T-helper 2 cell (primary cell): ENCODE measurements at places on chromosomes 2 and 18.

DNA sequence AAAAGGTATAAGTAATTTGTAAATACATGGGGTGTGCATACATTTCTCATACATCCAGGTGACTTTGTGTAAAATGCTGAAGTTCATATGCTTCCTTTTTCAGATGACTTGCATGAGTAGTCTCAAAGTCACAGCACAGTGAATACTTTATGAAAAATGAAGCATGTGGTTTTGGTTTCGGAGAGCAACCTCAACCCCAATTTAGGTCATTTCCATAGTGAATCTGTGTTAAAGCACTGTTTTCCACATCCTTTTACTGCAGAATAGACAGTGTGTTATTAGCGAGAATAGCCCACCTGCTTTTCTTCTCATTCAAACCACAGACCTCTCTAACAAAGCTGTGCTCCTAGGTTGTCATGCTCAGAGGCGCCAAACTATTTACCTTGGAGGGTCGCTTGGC is 204.4 kb upstream of the RASGRP3 start:
- DNase-seq, result peak; percentile 45

DNA sequence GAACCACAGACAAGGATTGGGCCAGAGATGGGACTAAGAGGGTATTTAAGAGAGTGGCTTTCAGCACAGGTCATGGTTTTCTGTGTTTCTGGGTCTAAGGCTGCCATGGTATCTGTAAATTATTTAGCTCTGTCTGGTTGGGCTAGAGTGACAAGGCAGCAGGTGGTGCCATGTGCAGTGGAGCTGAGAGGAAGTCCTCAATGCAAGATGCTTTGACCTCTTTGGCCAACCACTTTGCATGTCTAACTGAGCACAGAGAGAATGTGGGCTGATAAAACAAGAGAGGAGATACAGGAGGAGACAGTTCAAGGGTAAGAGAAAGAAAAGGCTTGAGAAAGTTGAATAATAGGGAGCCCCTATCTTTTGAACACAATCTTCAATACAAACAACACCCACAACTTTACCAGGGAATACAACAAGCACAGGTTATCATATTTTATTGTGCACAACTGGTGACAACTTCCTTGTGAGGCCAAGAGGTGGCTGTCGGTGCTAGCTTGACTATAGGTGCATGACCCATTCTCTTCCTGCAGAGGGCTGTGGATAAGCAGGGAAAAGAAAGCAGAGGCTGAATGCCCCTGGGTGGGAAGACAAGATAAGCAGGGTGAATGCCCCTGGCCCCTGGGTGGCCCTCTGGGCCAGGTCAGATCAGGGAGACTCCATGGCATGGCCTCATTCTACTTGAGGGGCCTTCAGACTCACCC is 12.3 kb downstream of the FLACC1 start:
- DNase-seq, result no peak

DNA sequence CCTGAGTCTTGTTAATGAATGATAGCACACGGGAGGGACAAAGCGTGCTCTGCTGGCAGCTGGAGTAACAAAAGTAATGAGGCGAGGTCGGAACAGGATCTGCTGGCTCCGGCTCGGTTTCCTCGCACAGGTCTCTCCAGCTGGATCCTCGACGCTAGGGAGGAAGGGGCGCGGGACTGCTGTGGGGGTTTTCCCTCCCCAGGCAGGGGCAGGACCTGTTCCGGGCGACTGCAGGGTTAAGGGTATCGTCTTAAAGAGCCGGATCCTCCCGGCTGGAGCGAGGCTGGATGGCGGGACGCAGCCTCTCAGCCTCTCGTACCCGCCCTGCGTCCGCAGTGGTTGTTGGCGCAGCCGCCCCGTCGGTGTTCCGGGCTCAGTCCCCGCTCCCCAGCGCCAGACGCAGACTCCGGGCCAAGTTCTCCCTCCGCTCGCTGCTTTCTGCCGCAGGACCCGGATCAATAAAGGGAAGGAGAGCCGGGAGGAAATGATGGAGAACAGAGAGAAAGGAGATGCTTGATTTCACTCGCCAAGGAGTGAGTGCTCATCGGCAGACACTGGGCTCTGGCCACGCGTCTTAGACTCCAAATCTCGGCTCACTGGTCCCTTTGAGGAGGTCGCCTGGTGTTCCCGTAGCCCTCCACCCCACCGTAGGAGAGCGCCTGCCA is 1.1 kb upstream of the LIPG start:
- no peak for DNase-seq

DNA sequence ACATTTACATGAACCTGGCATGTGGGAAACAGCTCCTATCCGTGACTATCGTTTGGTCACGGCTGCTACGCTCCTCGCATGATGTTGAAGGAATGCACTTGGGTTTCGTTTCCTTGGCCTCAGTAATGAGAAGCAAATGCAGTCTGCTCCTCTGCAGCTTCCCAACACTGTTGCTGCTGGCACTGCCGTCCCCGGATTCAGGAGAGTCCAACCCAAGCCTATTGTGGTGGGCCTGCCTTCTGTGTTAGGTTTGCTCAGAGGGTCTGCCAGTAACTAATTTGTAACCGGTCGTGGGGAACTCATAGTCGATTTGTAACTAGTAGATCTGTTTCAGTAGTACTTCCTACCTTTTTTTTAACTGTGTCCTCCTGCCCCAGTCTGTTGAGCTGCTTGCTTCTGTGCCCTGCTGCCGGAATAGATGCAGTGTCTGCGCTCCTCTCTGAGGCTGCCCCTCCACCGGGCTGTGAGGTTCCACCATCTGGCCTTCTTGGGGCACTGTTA is 58.4 kb downstream of the WDSUB1 start:
- no peak for DNase-seq

GRCh38 chr2:206442474-206442832 is 879 bp upstream of the ADAM23 start:
- DNase-seq, result no peak

- no peak for DNase-seq
These were observed 9.9 kb downstream of the MYT1L start for GRCh38 chr2:2321200-2321540.

- DNase-seq, result no peak
These were observed 10.6 kb downstream of the FAP start for GRCh38 chr2:162232671-162233070.

DNA sequence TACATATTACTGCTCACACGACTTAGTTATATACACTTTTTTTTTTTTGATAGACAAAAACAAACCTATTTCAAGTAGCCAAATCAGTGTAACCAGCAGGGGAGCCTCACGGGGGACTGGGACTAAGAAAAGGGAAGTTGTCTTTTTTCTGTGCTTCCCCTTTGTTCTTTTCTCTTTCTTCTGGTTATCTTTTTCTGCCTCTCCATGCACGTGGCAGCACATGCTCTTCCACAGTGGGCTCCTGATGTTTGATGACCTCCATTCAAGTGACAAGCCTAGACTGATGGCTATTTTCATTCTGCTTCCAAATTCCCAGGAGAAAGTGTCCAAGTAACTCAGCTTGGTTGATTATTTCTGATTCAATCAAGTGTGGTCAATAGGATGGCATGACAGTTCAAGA is 98.2 kb upstream of the STK39 start:
- DNase-seq, result no peak

GRCh38 chr2:121359170-121359569 is 74.2 kb upstream of the TFCP2L1 start:
- DNase-seq, result no peak

DNA sequence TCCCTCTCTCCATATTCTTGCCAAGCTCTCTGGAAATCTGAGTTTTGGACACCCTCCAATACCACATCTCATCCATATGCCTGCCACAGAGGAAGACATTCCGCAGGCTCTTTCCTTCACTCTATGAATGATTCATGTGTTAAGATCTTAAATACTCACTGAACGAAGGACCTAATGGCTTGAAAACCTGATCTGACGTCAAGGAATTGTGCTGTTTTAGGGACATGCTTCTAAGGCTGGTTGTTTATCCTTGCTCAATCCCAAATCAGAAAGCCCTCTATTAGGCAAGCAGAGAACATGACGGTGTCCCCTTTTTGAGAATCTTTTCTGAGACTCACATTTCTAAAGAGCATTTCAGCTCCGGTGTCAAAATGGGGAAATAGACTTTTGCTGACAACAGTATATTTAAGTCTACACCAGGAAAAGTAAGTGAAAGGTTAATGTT is 83.7 kb upstream of the GALNT5 start:
- DNase-seq, result no peak

DNA sequence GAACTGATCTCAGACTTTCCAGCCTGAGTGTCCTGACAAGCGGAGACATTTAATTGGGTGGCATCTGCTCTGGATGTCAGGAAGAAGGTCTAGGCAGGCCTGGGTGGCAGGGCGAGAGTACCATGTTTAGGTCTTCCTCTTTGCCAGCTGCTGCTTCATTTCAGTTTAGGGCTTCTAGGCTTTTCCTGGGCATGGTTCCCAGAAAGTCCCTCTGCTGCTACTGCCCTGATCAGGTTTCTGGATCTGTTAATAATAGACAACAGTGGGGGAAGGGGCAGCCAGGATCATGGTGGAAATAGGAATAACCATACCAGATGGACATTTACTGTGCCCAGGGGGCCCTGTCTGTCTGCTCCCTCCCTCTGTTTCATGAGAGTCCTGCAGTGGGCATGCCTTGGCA is 2.3 kb upstream of the PLCD4 start:
- no peak for DNase-seq

DNA sequence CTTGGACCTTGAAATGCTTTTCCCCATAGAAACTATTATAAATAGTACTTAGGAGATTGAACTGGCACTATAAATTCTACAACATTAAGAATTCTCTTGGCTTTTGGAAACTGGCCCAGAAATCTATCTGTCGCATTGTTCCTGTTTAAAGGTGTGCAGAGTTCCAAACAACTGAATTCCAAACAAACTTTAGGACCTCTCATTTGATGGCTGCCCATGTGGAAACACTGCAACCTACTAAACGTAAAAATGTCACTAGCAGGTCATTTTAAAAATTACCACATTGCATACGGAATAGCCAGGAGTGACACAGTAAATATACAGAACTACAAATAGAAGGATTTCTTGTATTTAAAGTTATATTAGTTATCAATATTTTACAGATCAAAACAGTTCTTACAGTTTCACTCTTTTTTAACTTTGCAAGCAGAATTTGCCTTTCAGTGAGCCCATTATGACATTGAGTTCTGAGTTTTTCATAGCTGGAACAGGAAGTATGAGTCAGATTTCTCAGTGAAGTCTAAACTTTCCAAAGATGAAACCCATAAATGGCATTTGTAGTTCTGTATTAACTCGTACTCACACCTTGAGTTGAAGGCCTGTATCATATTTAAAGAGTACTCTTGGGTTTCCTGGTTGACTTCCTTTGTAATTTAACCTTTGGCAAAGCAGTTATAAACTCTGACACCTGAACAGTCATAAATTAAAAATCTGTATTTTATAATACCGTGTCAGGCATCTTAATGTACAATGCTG is 142.3 kb upstream of the BOD1L2 start:
- no peak for DNase-seq

GRCh38 chr2:80464275-80464674 is 159.7 kb upstream of the LRRTM1 start:
- no peak for DNase-seq

GRCh38 chr18:59067873-59068272 is 71.8 kb upstream of the SEC11C start:
- DNase-seq, result no peak

GRCh38 chr2:112032689-112033465 is 22.2 kb upstream of the TMEM87B start:
- DNase-seq, result no peak

- DNase-seq, result no peak
These were observed 67.9 kb downstream of the SLC9A4 start for GRCh38 chr2:102540882-102541281.

- no peak for DNase-seq
These were observed 18.4 kb upstream of the DSC2 start for GRCh38 chr18:31120594-31120993.

- no peak for DNase-seq
These were observed 60.1 kb upstream of the CAPN13 start for GRCh38 chr2:30867385-30867784.

DNA sequence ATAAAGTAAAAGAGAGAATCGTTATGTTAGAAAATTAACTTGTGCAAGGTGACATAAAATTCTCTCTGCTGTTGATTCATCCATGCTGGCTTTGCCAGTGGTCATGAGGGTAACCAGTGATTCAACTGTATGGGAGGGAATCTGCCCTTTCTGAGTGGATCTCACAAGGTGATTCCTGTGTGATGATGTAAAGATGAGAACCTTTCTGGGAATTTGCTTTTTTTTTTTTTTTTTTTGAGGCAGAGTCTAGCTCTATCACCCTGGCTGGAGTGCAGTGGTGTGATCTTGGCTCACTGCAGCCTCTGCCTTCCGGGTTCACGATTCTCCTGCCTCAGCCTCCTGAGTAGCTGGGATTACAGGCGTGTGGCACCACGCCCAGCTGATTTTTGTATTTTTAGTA is 23.3 kb downstream of the RAB31 start:
- DNase-seq, result no peak

GRCh38 chr2:45984896-45985473 is 312.2 kb upstream of the EPAS1 start:
- no peak for DNase-seq

- DNase-seq, result no peak
These were observed 57.1 kb upstream of the TWIST2 start for GRCh38 chr2:238790833-238791230.

- no peak for DNase-seq
These were observed 7.3 kb upstream of the SLC3A1 start for GRCh38 chr2:44267796-44268648.

- no peak for DNase-seq
These were observed 2.2 kb upstream of the MAPRE2 start for GRCh38 chr18:35038881-35039491.

DNA sequence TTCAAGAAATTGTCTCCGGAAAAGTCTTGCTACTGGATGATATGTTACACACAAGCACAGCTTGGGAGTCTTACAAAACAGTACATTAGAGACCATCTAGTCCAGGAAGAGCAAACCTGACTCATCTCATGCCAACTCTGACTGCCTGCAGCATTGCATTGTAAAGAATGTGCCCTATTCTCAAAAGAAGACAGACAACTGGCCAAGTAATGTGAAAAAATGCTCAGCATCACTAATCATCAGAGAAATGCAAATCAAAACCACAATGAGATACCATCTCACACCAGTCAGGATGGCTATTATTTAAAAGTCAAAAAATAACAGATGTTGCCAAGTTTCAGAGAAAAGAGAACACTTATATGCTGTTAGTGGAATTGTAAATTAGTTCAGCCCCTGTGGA is 42.7 kb upstream of the GORASP2 start:
- DNase-seq, result no peak

- DNase-seq, result no peak
These were observed 50.8 kb downstream of the RTTN start for GRCh38 chr18:70154591-70155194.

DNA sequence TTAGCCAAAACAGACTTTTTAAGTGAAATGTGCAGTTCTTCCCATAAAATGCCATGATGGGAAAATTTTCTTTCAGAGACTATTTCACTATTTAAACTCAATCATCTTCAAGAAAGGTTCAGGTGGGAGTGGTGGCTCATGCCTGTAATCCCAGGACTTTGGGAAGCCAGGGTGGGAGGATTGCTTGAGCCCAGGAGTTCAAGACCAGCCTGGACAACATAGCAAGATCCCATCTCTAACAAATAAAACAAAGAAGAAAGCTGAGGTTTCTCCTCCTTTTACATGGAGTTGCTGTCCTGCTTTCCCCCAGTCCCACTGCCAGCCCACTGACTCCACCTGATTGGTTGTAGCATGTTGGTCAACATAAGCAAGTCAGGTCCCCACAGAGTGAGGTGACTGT is 25.8 kb upstream of the SOS1 start:
- no peak for DNase-seq
